ENCODE measurements at places on chromosomes 5 and 9.

- DNase-seq = no peak
Measured at GRCh38 chr5:149348518-149348917, 3.2 kb downstream of the GRPEL2 start.

GRCh38 chr9:38428062-38428461, 3.8 kb upstream of the IGFBPL1 start:
- no peak for DNase-seq

- DNase-seq = no peak
Measured at GRCh38 chr9:75376680-75377254, 288.5 kb downstream of the OSTF1 start.

DNA sequence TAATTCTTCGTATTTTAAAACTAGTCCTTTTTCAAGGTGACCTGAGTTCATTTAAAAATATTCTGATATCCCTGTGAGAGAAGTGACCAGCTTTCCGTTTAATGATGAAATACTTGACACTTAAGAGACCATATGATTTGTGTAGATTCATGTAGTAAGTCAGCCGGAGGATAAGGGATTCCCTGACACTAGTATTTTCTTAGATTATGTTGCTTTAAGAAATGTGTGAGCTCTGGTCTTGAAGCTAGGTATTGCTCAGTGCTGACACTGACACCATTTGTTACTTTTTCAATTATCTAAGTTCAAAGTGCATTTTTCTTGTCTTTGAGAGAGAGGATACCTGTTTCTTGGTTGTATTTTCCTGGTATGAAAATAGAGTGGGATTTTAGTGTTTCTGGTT, 4.2 kb downstream of the NIPBL start:
- no peak for DNase-seq

GRCh38 chr5:62199792-62200716, 106.0 kb upstream of the KIF2A start:
- DNase-seq = no peak

DNA sequence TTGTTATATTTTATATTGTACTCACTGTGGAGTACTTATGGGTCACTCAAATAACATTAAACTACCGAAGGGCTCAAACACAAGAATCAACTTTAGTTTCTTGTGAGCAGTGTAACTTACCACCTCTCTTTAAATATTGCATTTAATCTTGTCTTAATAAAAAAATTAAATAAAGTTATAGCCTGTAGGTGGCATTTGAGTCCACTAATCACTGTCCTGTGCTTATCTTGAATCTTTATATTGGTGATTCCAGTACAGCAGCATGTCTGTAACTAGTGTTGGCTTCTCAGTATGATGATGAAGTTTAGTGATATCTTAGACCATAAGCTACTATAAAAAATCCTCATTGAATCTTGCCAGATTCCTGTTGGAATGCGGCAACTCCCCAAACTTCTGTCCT, 313.8 kb downstream of the FAM170A start:
- DNase-seq = no peak
